ENCODE measurements at places on chromosomes 1 and 21.
A peak's percentile ranks its signal among the peaks of the same experiment; 100 is the strongest.

DNA sequence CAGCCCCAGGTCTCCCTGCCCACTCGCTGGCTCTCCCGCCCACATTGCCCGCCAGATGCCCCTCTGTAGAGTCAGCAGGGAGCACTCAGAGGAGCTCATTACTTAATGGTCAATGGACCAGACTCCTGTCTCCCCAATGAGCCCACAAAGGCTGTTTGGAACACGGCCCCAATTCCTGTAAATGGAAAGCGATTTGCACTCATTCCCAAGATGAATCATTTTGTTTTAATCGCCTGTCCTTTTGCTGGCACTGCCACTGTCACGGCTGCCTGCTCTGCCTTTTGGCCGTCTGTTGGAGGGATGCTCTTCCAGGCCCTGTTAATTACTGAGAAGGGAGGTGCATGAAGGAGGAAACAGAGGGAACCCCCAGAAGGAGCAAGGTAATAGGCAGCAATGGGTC lies 44.8 kb upstream of the ATP2B4 start:
- DNase-seq, result no peak

GRCh38 chr1:202288177-202288576 lies 53.6 kb downstream of the UBE2T start:
- no peak for DNase-seq

GRCh38 chr1:15850471-15851001 lies 3.0 kb downstream of the SPEN start:
- no peak for DNase-seq

DNA sequence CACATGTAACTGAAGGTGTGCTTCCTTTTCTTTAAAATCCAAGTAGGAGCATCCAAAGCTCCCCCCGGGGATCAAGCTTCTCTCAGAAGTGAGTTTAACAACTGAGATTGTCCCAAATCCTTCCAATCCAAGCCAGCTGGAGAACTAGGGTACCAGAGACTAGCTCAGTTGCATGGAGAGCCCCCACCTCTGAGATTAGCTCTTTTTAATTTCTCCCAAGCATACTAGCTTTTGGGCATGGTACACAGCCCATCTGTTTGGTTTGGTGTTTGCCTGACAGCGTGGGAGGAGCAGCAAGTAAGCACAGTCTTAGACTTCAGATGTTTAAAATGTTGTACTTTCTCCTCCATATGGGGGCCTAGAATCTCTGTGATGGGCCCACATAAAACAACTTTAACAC lies 142.8 kb downstream of the ASTN1 start:
- no peak for DNase-seq

GRCh38 chr1:180533266-180533987 lies 25.3 kb upstream of the OVAAL start:
- peak; percentile 67 for DNase-seq

GRCh38 chr1:80994934-80995333 lies 805.8 kb upstream of the ADGRL2 start:
- DNase-seq, result no peak

DNA sequence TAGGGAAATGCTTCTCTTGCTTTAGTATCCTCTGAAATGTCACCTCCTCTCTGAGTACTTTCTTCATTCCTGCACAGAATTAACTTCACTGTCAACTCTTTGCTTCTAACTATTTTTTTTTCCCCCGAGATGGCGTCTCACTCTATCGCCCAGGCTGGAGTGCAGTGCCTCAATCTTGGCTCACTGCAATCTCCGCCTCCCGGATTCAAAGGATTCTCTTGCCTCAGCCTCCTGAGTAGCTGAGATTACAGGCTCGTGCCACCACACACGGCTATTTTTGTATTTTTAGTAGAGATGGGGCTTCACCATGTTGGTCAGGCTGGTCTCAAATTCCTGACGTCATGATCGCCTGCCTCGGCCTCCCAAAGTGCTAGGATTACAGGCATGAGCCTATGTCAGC lies 1.4 kb upstream of the PLPP3 start:
- DNase-seq, result no peak

- no peak for DNase-seq
Measured at GRCh38 chr1:208254862-208255261, 10.7 kb upstream of the PLXNA2 start.

GRCh38 chr1:110152133-110152785 lies 2.0 kb downstream of the SLC6A17 start:
- no peak for DNase-seq

GRCh38 chr1:228151180-228151925 lies 1.6 kb downstream of the GJC2 start:
- DNase-seq, result peak; percentile 53

GRCh38 chr1:11654137-11654938 lies at the start of the genes FBXO2 and FBXO44:
FBXO2 (minus strand) TSS chr1:11654429; CDS start chr1:11654340, 89 bp downstream.
FBXO44 (plus strand) TSS chr1:11654877; CDS start chr1:11655836, 959 bp downstream.
- DNase-seq, result peak; percentile 96

- DNase-seq, result no peak
Measured at GRCh38 chr1:8567146-8567545, 249.2 kb downstream of the SLC45A1 start.

- no peak for DNase-seq
Measured at GRCh38 chr1:6535214-6535613, 19.1 kb downstream of the NOL9 start.

- no peak for DNase-seq
Measured at GRCh38 chr1:113170519-113170918, 97.5 kb downstream of the LRIG2 start.

DNA sequence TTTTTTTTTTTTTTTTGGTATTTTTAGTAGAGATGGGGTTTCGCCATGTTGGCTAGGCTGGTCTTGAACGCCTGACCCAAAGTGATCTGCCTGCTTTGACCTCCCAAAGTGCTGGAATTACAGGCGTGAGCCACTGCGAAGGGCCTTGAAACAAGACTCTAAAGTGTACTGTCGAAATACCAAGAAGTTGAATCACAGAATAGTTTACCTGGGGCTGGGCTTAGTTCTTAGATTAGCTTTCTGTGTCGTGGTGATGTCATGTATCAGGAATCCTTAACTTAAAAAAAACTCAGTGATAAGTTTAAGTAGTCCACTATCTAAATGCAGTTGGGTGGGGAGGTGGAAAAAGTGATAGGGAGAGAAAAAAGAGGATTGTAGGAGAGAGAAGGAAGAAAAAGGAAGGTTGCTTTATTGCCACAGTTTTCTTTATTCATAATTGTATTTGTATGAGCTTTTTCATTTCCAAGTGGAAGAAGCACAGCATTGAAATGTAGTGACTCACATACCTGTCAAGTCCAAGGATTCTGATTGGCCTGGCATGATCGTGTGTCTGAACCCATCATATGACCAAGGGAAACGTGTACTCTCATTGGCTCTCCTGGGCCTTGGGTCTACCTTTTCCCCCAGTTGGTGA lies 13.4 kb downstream of the ITSN1 start:
- no peak for DNase-seq

DNA sequence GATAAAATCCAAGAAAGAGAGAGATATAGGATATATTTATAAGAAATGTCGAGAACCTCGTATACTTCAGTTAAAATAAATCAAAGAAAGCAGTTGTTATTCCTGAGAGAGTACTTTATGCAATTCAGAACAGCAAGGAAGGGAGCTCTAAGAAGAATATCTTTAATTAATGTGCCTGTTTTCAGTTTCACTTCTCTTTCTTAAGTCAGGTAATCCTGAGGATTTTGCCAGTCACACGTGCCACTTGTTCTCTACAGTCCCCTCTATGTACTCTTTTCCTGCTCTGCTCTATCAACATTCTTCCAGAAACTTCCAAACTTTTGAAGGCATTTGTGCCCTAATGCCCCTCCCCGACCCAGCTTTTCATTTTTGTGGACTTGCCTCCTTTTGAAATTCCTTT lies 211.9 kb downstream of the AKT3 start:
- DNase-seq, result no peak

- no peak for DNase-seq
Measured at GRCh38 chr1:17743008-17743647, 12.0 kb upstream of the ACTL8 start.

GRCh38 chr1:172465617-172466016 lies 21.7 kb upstream of the PIGC start:
- DNase-seq, result no peak

DNA sequence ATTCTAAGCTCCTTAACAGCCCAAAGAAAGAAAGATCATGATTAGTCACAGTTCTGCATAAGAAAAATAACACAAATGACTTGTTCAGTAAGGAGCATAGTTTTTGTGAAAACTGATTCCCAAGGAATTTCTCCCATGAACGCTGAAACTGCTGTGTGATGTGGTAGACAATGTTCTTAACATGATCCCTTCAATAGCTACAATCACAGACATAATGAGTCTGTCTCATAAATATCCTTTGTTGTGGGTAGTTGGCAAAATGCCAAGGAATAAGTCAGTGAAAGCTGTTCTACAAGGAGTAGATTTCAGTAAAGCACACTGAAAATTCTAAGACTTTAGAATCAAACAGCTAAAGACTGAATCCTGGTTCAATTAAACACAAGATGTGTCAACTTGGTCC lies 404.8 kb downstream of the HLX start:
- DNase-seq, result no peak

DNA sequence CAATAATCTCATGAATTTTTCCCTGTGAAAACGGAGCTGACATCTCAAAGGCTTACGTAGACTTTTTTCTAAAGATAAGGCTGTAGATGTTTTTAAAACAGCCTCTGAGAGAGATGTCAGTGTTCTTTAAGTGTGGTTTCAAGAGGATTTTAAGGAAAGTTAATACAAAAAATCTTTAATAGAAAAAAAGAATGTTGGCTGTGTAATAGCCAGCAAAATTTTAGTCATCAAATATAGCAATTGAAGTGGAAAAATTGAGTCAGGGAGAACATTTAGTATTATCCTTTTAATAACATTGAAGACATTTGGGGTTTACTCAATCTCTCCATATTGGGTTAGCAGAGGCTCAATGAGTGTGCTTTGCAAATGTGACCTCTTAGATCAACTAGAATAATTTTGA lies 38.6 kb upstream of the CHRM3 start:
- no peak for DNase-seq

DNA sequence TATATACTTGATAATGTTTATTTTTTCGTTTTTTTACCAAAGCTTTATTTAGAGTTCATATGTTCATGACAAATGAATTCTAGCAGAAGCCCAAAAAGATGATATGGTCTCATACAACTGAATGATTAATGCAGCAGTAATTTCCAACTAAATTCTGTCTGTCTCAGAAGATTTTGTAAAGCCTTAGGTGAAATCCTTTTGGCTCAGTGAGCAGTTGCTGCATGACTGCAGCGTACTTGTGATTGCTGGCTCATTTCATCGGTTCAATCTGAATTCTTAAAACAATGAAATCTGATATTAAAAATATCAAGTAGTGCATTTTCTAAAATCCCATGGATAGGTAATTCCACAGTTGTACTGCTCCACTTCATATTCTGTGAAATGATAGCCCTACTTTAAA lies 73.2 kb downstream of the AK5 start:
- no peak for DNase-seq

GRCh38 chr1:42210421-42211133 lies 46.0 kb upstream of the GUCA2A start:
- DNase-seq, result no peak

- no peak for DNase-seq
Measured at GRCh38 chr1:176195547-176195946, 11.5 kb downstream of the COP1 start.

DNA sequence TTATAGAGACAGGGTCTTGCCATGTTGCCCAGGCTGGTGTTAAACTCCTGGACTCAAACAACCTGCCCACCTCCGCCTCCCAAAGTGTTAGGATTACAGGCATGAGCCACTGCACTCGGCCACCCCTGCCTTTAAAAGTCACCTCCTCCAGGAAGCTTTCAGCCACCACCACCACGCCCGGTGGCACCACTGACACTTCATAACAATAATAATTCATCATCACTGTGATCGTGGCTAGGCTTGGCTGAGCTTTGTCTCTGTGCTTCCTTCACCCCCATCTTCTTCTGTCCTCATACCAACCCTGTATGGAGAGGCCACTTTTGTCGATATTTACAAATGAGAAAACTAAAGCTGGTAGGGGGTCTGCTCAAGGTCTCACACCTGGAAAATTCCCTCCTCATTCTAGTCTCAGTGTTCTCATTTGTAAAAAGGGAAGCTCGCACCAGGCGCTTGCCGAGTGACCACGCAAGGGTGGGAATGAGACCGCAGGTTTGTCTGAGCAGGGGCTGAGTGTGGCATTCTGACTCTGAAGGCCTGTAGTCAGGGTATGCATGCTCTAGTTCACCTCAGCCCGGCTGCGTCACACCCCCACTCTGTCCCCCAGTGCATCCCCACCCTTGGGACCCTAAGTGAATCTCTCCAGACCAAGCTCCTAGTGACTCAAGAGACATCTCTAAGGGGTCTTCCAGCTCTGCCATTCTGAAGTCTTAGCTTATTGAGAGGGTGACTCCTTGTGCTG lies 12.9 kb upstream of the EPHA2 start:
- no peak for DNase-seq

GRCh38 chr1:101365878-101366277 lies 129.1 kb downstream of the S1PR1 start:
- no peak for DNase-seq

- DNase-seq, result peak; percentile 74
Measured at GRCh38 chr1:111747282-111747734, 8.1 kb upstream of the INKA2 start.

- DNase-seq, result no peak
Measured at GRCh38 chr1:169604781-169605560, 18.7 kb upstream of the F5 start.

DNA sequence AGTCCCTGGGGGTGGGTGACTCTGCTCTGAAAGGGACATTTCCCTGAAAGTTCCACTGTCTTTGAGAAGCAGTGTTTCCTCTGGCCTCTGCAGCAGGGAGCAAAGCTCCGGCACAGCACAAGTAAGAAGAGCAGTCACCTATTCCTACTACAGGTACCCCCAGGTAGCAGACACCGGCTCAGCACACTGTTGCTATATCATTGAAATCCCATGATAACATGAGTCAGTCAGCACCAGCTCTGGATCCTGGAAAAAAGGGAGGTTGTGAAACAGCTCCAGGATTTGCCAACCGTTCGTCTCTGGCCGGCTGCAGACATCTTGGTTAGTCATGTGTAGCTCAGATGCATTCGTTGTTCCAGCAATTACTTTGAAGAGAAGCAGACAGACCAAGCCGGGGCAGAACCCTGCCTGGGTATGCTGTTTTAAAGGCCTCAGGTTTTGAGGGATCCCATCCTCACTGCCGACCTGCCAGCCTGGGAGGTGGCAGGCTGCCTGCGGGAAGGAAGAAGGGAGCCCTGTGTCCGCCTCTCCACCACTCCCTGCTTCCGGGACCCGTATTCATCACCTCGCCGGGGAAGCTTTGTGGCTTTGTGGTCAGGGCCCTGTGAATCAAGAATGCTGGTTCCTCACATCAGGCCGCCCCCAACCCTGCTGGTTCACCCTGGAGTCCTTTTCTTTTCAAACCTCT lies 139.2 kb downstream of the CLIC6 start:
- DNase-seq, result no peak

GRCh38 chr1:184866991-184867788 lies 107.1 kb downstream of the NIBAN1 start:
- no peak for DNase-seq

DNA sequence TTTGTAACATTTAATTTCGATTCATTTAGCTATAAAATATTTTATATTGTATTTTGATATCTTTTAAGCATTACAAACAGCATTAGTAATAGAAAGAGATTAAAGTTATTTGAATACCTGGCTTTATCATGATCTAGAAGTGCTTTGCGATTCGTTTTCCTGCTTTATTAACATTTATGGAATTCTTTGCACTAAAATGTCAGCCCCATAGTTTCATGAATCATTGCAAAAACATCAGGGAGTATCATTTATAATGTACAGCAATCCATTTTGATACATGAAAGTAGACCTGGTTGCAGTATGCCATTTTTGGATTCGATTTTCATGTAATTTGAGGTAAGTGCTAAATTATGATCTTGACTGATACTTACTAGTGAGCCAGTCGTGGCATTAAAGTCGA lies 108.0 kb upstream of the DPYD start:
- DNase-seq, result no peak

GRCh38 chr1:48777219-48777895 lies 666 bp upstream of the BEND5 start:
- peak; percentile 62 for DNase-seq

- no peak for DNase-seq
Measured at GRCh38 chr1:24796524-24796923, 51.3 kb downstream of the CLIC4 start.
